ENCODE measurements at places on chromosomes 6 and 20.

DNA sequence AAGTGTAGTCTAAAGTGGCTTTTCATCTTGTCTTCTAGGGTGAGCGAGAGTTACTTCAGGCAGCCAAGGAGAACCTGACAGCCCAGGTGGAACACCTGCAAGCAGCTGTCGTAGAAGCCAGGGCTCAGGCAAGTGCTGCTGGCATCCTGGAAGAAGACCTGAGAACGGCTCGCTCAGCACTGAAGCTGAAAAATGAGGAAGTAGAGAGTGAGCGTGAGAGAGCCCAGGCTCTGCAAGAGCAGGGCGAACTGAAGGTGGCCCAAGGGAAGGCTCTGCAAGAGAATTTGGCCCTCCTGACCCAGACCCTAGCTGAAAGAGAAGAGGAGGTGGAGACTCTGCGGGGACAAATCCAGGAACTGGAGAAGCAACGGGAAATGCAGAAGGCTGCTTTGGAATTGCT lies 27.1 kb downstream of the C20orf173 start:
- DNase-seq, result no peak

- DNase-seq, result no peak
Observed at GRCh38 chr20:45374966-45375365, 3.2 kb downstream of the TP53TG5 start.

GRCh38 chr20:13286052-13286451 lies 65.0 kb downstream of the ISM1 start:
- DNase-seq, result no peak

DNA sequence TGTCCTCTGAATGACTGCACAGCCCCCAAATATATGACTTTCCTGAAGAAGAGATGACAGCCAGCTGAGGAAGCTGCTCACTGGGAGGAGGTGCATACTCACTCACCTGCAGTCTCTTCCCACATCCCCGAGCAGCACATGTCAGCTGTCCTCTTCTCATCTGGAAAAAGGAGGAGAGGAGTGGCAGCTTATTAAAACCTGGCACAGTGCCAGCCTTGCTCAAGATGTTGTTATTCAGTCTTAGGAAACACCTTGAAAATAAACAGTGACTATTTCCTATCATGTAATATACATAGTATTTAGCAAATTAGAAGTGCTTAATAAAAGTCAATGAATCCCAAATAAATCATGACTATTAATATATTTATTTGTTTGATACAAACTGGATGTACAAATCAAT lies 232.9 kb downstream of the EPM2A start:
- DNase-seq, result no peak

GRCh38 chr6:157558049-157558448 lies 177.1 kb downstream of the ZDHHC14 start:
- no peak for DNase-seq

DNA sequence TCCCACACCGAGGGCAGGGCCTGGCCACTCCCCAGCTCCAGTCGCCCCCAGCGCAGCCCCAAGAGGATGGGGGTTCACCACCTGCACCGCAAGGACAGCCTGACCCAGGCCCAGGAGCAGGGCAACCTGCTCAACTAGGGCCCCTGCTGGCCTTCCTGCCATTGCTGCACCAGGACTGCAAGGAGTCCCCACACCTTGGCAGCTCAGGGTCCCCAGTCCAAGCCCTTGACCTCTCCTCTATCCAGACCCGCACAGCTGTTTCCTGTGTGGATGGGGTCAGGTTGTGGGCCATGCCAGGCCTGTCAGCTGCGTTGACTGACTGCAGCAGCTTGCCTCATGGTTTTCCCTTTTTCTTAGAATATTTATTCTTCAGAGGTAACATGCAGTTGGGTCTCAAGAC lies 4.4 kb downstream of the LRRC73 start:
- no peak for DNase-seq

DNA sequence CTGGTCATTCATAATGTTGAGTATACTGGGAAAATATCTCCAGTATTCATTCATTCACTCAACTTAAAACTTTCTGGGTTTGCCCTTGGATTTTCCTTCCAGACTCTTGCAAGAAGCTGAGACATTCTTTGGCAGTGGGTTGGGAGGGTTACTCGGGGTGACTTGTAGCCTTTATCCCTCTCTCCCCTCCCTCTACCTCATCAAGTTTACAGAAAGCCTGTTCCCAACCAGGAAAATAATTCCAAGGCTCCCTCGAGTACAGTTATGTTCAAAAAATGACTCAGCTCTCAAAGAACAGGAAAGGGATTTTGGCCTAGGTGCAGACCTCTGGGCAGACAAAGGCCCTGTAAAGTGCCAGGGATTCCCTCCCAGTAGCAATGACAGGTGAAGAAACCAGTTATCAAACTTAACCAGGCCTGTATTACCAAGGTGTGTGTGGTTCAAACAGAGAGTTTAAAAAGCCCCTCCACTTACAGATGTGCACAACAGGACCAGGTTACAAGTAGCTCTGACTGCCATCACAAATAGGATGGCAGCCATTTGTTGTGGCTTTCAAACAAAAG lies 22.2 kb downstream of the FKBP1A start:
- DNase-seq, result no peak

DNA sequence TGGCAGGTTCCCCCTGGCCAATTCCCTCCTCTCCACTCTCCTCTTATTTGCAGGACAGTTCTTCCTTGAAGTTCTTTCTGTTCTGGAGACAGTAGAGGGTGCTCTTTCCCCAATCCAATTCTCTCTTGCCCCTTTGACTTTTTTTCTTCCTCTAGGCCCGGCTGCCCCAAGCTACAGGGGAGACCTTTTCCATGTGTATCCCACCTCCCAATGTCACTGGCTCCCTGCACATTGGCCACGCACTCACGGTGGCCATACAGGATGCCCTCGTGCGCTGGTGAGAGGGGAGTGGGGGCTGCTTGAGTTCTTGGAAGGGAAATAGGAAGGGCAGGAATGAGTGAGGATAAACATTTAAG lies 1.5 kb downstream of the VARS2 start:
- DNase-seq, result peak; percentile 54

GRCh38 chr6:169719117-169719516 lies 5.2 kb downstream of the PHF10 start:
- no peak for DNase-seq

GRCh38 chr6:11601776-11602605 lies 64.4 kb downstream of the TMEM170B start:
- DNase-seq, result no peak

DNA sequence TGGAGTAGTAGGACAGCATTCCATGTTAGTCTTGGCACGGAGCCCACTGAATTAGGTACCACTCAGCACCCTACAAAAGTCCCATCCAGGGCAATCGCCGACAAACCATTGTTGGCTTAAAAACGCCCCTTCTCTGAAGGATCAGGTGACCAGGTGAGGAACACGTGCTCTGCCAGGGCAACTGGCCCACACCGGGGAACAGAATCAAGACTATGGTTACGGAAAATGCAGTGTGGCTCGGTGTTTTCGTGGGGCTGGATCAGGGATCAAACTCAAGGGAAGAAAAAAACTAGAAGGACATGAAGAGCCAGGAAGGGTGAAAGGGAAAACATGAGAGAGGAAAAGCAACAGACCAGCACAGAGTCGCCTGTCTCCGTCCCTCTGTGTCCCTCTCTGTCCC lies 177.8 kb upstream of the ARID1B start:
- no peak for DNase-seq

GRCh38 chr6:169082817-169083507 lies 170.7 kb downstream of the THBS2 start:
- DNase-seq, result no peak

- no peak for DNase-seq
Observed at GRCh38 chr20:4959592-4959991, 41.7 kb downstream of the SLC23A2 start.

GRCh38 chr6:136069119-136069518 lies 181.0 kb downstream of the MTFR2 start:
- DNase-seq, result no peak

DNA sequence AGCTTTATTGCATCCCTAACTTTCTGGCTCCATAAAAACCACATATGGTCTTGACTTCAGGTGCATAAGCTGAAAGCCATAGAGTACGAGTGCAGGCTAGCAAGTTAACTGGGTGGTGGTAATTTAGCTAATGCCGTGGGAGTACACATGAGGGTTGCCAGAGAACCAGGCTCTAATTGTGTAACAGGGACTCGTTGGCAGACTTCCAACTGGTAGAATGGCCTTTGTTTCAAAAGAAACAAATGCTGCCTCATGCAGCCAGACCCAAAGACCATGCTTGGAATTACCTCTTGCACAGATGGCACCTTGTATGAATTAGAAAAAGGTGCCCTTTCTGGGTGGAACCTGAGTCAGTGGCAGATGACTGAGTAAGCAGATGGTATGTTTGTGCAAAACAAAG lies 73.2 kb downstream of the LY86 start:
- DNase-seq, result no peak

- no peak for DNase-seq
Observed at GRCh38 chr6:33716379-33716778, 4.9 kb upstream of the UQCC2 start.

DNA sequence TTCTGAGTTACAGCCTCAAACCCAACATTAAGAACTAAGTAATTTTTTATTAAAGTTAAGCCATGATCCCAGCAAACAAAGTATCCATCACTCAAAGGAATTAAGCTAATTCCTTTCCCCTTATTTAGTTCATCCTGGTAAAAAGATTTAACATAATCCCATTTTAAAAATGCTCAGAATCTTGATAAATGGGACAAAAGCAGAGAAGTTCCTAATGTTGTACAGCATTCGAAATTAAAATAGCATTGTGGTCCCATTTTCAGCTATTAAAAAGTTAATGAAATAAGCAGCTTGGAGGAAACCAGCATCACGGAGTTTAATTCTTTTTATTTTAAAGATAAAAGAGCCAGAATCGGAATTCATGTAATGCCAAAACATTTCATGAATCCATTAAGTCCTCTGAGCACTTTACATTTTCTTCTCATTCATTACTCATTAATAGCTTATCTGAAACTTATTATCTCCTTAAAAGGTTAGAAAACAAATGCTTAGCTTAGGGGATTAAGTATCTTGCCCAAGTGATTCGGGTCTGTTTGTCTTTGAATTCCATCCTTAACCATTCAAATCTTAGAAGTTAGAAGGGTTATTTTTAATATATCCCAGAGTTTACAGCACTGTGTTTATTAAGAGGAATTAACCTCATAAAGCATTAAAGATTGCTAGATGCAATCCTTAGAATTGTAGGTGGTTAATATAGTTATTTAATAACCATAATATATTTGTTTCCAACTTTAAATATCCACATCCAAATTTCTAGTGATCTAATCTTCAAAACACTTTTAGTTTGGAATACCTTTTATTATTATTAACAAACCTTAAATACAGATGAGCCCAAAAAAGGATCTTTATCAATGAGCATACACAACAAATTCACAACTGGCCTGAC lies 11.2 kb downstream of the RBM39 start:
- no peak for DNase-seq

DNA sequence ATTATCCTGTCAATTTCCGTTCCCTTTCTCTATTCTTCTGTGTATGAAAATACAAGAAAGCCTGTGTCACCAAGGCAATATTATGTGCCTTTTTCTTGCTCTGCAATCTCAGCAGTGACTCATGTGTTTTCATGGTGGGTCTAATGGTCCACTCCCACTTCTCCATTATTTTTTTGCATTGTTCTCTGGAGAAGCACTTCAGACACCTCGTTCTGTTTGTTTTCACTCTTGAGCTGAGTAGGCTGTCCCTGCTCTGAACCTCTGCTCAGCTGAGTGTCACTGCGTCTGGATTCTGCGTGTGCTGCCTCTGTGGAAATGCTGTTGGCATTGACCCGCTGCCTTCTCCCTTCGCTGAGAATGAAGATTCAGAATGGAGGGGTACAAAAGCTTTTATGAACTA lies 230.6 kb downstream of the TMEM242 start:
- DNase-seq, result no peak

DNA sequence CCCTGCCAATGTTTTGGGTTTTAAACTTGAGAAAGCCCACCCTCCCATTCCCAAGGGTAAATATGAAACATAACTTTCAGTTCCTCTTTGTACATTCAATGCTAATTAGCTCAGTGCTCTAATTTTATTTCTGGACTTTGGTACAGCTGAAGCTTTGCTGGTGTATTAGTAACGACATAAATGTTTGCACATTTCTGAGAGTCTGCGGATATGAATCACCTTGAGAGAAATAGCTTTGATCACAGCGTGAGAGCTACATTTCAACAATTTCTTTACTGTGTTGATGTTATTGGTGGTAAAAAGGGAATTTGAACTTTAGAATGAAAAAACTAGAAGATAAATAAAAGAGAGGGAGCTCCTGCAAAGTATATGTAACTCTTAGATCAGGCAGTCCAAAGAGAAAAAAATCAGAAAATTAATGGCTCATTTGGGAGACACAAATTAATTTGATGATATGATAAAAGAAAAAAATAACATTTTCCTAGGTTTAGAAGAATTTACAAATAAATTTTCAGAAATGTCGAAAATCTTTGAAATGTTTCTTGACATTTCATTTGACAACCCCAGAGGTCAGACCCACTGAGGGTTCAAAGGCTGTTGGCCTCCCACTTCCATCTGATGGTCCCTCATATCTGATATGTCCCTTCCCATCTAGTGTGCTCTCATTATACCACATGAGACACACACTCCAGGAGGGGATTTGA lies 38.5 kb upstream of the CAP2 start:
- no peak for DNase-seq

DNA sequence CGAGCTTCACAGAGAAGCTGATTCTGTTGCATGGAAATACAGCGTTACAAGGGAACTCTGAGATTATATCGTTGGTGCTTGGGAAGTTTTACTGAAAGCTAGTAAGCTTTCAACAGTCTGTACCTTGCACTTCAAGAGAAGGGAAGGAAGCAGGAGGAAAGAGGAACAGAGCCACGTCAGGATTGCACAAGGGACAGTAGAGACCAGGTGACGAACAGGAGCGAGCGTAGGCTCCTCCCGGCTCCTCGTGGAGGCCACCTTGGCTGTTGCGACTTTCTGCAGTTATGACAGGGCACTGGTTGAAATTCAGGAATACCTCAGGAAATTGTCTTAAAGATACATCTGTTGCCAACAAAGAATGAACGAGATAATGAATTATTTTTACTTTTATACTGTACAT lies 18.8 kb downstream of the RTF2 start:
- DNase-seq, result no peak

- no peak for DNase-seq
Observed at GRCh38 chr20:38109591-38110524, 55.2 kb downstream of the TGM2 start.

DNA sequence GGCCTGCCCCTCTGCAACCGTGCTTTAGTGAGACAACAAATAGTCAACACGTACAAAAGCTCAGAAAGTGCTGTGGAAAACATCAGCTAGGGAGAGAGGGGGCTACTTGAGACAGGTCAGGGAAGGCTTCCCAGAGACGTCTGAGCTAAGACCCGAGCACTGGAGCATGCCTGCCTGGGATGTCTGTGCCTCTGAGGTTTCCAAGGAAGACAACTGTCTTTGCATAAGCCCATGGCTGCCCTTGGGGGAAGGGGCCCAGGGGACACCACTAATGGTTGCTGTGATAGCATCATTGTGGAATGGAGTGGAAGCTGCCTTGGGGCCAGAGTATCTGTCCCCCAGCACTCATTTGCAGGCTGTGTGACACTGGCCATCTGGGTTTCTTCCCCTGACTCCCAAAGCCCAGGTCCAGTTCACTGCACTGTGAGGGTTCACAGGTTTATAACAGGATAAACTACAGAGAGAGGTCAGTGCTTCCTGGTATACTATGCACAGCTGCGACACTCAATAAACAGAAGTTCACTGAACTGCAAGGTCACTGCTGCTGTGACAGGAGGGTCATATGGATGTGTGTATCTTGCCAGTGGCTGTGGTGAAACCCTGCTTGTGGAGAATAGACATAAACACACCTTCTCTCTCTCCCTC lies 1.5 kb upstream of the ARFGEF2 start:
- DNase-seq, result no peak

GRCh38 chr6:125264476-125264875 lies 37.3 kb downstream of the HDDC2 start:
- DNase-seq, result no peak

All from activated CD4-positive, alpha-beta T cell treated with anti-CD3 and anti-CD28 coated beads, Interleukin-10, Interleukin-2, amounts not matched to agents 100 ng/mL and 50 ng/mL, durations not matched to agents 16 hours and 8 hours (primary cell).